ENCODE measurements at places on chromosomes 7 and 10. TPM values are rescaled to one million over a fixed set of nuclear protein-coding genes. Genes with fewer than 3 reads are reported as not detected.

SUGCT gene
- polyA plus RNA-seq = 6.1 TPM

EN2 gene
- 0.16 TPM for polyA plus RNA-seq

PRSS37 gene
- not detected for polyA plus RNA-seq

PLCE1 gene
- polyA plus RNA-seq = 6.0 TPM

WNT8B gene
- not detected for polyA plus RNA-seq

GARIN1A gene
- 1.7 TPM for polyA plus RNA-seq

TMEM140 gene
- 13.3 TPM for polyA plus RNA-seq

SLC26A4 gene
- 0.23 TPM for polyA plus RNA-seq

SLC29A4 gene
- polyA plus RNA-seq = 11.8 TPM

RELN gene
- polyA plus RNA-seq = 3.1 TPM

C10orf67 gene
- polyA plus RNA-seq = 0.27 TPM

SHH gene
- not detected for polyA plus RNA-seq

PAX4 gene
- not detected for polyA plus RNA-seq

Measured in right cardiac atrium (tissue), 5 donors.